ENCODE measurements at places on chromosomes 1 and 21.

GRCh38 chr1:154958681-154959425 is 2.7 kb downstream of the PYGO2 start:
- DNase-seq, result no peak

- no peak for DNase-seq
Measured at GRCh38 chr1:5664081-5664768, 328.0 kb downstream of the NPHP4 start.

DNA sequence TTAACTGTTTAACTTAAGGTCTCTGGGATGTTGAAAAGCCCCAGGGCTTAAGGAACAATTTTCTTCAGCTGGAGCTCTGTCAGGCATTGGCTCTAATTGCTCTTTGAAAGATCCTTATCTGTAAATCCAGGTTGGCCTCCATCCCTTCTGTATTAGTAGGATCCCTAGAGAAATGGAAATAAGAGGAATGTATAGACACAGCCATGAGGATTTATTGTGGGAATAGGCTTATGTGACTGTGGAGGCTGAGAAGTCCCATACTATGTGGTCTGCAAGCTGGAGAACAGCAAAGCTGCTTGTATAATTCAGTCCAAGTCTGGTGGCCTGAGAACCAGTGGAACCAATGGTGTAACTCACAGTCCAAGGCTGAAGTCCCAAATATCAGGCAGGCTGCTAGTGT is 47.6 kb upstream of the VAV3 start:
- no peak for DNase-seq

DNA sequence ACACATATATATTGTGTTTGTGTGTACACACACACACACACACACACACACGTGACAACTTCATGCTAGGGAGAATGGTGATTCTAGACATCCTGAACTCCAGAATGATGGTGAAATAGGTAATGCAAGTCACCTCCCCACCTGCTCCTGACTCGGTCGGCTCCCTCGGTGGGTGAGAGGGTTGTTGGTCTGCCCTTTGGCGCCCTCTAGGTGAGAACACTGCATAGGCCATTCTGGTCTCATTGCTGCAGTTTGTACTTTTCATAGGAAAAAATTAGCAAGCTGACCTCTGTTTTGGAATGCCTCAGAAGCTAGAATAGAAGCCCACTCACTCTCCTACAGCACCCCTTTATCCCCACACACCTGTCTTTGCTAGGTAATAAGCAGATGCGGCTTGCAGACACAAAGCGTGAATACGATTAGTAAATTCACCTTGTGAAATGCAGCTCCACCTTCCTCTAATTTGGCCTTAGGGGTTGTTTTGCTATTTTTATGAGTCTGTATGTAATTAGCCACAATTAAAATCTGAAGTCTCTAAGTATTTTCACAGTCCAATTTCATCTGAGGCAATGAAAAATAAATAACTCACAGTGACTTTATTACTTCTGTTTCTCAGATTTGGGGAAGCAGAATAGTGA is 130.0 kb upstream of the KCNJ15 start:
- no peak for DNase-seq

DNA sequence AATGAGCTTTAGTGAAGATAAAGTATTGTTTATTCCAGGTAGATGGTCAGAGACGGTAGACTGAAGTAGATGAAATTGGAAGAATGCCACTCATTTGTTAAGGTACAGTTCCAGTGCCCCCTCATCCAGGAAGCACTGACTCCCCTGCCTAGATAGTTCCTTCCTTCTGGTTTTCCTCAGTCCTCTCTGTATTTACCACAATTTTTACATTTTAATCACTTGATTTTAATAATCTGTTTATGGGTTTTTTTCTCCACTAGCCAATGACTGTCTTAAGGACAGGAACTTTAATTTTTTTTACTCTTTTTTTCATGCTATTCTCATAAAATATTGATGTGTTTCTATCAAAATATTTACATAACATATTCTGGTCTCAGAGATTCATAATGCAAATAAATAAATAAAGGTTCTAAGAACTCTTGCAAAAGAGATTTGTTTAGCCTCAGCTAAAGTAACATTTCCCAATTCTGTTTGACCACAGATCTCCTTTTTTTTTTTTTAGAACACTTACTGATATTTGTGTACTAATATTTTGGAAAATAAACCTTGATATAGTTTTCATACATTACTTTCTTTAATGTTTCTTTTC is 651.6 kb downstream of the PLPP3 start:
- no peak for DNase-seq

DNA sequence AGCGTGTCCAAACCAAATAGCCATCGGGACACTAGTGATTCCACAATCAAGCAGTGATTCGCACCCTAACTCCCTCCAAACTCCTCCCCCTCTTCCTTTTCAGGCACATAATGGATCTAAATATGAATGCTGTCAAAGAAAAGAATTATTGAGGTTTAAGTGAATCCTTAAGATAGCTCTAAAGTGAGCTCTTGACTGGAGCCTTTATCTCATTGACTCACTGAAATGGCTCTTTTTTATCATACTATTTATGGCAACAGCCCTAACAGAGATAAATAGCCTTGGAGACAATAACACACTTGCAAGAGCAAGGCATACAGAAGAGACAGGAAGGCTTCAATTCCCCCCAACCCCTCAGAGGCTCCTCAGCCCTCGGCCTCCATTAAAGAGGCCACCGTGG is 143.3 kb downstream of the PLXNA2 start:
- no peak for DNase-seq

GRCh38 chr1:179034720-179035119 is 9.0 kb downstream of the FAM20B start:
- DNase-seq, result no peak
